ENCODE measurements at places on chromosomes 2 and 18.

- no peak for DNase-seq
These were observed 52.9 kb upstream of the NABP1 start for GRCh38 chr2:191625016-191625415.

DNA sequence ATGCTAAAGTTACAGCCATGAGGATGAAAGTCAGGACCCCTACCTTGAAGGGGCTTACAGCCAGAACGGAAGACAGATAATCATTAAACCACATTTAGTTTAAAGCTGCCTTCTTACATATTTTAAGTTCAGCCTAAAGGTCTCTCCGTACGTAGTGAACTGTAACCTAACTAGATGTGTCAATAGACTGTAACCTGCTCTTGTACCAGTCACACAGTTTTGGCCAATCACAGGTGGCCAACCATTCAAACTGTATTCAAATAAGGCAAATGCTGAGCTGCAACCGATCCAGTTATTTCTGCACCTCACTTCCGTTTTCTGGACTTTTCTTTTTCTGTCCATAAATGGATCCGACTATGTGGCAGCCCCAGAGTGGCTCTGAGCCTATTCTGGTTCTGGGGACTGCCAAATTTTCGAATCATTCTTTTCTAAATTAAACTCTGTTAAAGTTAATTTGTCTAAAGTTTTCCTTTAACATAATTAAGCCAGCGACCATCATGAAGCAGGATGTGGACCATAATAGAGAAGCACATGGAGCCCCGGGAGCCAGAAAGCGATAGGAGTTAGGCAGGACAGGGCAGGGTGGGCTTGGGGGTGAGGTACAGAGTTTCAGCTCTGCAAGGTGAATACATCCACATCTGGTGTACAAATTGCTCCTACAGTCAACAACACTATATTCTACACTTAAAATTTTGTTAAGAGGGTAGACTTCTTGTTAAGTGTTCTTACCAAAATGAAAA, 48.4 kb upstream of the YPEL5 start:
- no peak for DNase-seq

GRCh38 chr2:100036793-100037192, 105.6 kb downstream of the AFF3 start:
- DNase-seq: no peak

DNA sequence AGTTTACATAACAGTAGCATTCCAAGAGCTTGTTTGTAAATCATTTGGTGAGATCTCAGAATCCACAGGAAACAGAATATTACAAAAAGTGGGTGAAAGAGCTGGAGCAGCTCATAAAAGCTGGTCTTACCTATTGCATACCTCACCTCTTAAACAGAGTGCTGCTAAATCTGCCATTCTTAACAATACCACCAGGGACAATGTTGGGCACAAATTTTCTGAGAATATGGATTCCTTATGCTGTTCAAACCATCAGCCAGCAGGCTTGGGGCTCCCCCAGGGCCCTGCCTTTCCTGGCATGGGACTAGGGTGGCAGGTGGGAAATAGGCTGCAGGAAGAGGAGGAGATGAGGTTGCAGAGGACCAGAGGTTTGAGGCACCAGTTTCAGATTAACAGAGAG, 55.6 kb downstream of the TGFA start:
- DNase-seq: no peak

- no peak for DNase-seq
These were observed 407.7 kb upstream of the SLC8A1 start for GRCh38 chr2:40859617-40860016.

- no peak for DNase-seq
These were observed 1.3 kb upstream of the CIB4 start for GRCh38 chr2:26642429-26642828.

DNA sequence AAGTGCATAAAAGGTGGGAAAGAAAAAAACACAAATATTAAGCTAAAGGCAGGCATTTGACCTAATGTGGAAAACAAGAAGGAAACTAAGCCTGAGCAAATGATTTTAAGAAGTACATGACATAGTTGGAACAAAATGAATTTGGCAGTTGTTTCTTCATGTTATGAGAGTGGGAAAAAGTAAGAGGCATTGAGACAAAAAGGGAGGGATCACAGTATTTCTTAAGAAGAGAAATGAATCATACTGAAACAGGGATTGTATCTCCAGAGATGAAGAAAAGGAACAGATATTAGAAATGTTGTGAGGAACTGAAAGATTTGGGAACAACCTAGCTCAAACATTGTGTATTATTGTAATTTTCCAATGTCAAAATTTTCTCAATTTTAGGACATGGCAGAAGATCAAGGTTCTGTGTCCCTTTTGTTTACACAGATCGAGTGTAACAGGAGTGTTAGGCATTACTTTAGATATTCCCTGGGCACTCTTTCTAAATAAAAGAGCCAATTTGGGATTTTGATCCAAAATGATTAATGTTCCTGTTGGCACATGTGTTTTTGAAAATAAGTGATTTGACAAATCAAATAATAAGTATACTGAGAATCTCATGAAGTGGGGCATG, 98.6 kb downstream of the CALCRL start:
- DNase-seq: no peak

DNA sequence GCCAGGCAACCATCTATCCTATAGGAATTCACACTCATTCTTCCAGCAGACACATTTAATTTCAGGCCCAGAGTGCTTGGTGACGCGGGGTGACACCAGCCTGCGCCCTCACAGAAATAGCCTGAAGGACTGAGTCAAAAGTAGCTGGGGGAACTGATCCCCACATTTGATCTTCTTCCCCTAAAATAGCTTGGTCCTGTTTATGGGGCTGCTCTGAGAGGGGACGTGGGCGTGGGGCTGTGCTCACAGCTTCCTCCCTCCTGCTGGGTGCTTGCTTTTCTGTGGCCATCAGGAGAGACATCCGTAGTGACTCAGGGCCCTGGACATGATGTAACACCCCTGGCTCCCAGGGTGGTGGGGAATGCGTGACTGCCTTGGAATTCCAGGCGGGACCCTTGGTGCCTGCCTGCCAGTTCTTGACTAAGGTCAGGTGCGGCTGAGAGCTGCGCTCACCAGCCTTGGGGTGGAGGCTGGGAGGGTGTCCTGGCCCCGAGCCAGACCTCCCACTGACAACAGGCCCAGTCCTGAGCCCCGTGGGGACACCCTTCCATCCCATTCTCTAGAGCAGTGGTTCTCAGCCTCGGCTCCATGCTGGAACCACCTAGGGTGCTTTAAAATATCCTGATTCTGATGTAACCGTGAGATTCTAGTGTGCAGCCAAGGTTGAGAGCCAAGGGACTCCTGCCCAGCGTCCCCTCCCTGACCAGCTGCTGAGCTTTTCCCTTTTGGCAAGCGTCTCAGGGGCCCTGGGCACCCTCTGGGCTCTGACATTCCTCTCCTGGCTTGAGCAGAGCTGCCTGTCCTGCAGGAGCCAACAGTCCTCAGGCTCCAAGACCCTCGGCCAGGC, 47.4 kb upstream of the SMAD7 start:
- DNase-seq: no peak

DNA sequence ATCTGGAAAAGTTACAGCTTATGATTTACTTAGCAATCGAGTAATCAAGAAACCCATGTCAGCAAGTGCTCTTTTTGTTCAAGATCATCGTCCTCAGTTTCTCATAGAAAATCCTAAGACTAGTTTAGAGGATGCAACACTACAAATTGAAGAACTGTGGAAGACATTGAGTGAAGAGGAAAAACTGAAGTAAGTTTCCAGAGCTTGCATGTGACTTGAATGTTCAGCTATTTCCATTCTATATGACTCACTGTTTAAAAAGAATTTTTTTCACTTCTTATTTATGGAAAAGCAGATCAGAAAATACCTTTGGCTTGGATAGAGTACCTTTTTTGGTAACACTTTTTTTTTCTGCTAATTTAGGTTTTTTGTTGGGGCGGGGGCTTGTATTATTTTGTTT, 70.7 kb downstream of the PMS1 start:
- DNase-seq: no peak

- DNase-seq: no peak
These were observed 367.4 kb downstream of the NCKAP5 start for GRCh38 chr2:133200684-133201421.

GRCh38 chr2:26618611-26619010, 22.6 kb downstream of the CIB4 start:
- no peak for DNase-seq

DNA sequence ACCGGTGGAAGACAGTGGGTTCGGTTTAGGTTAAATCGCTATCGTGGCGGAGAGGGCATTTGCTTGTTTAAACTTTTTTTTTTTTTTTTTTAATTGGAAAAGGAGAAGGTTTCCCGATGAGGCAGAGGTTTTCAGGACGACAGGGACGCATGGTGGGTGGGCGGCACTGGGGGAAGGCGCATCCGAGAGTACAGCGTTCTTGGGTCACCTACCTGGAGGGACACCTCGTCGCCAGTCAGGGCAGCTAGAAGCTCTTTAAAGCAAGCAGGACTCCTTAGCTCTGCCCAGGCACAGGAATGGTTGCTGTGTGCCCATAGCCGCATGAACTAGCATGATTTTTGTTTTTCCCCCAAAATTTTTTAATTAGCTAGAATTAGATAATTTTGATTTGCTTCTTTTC, 437 bp downstream of the LDLRAD4 start:
- no peak for DNase-seq

- no peak for DNase-seq
These were observed 5.0 kb upstream of the GPR35 start for GRCh38 chr2:240620149-240620731.

DNA sequence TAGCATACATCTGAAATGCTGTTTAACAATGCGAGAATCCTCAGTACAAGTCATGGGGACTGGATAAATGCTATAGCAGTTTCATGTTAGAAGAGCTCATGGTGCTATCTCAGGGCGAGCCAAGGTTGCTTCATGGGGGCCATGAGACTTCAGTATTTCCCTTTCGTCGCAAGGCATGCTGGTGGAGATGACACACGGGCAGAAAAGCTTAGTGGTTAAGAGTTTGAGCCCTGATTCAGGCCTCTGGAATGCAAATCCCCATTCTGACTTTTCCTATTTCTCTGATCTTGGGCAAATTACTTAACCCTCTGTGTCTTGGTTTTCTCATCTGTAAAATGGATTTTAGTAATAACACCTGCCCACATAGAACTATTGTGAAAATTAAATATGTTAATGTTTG, 57.4 kb upstream of the EPHA4 start:
- DNase-seq: no peak

DNA sequence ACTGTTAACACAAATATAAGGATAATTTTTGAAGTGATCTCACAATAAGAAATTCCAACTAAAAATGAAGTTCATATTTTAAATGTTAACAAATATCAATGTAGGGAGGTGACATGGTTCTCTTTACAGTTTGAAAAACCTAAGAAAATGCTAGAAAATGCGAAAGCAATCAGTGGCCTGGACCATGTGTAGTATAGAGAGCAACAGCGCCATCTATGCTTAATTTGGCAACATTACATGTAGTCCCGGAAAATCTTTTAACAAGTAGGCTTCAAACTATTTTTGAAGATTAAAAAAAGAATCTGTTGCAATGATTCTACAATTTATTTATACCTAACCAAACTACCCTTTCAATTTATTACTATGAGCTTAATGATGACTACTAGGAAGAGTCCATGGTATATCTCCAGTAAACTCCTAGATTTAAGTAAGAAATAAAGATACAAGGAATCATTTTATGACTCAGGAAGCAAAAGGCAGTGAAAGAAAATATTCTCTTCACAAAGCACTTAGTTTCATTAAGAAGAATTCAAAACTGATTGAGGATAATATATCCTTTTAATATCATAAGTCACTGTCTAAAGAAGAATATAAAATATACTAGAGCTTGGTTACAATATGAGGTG, 33.3 kb downstream of the NDUFA10 start:
- peak; percentile 82 for DNase-seq

- no peak for DNase-seq
These were observed 34.5 kb upstream of the CHRNA1 start for GRCh38 chr2:174798801-174799200.

DNA sequence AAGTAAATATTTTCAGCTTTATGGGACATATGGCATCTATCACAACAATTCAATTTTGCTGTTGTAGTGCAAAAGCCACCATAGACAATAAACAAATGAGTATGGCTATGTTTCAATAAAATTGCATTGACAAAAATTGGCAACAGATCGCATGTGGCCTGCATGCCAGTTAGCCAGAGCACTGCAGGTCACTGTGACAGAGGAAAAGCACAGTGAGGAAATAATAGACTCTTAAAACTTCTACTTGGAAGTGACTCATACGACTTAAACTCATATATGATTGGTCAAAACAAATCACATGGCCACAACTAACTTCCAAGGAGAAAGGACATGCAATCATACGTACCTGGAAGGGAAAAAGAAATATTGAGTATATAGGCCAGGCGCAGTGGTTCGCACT, 44.4 kb downstream of the EXOC6B start:
- DNase-seq: no peak

DNA sequence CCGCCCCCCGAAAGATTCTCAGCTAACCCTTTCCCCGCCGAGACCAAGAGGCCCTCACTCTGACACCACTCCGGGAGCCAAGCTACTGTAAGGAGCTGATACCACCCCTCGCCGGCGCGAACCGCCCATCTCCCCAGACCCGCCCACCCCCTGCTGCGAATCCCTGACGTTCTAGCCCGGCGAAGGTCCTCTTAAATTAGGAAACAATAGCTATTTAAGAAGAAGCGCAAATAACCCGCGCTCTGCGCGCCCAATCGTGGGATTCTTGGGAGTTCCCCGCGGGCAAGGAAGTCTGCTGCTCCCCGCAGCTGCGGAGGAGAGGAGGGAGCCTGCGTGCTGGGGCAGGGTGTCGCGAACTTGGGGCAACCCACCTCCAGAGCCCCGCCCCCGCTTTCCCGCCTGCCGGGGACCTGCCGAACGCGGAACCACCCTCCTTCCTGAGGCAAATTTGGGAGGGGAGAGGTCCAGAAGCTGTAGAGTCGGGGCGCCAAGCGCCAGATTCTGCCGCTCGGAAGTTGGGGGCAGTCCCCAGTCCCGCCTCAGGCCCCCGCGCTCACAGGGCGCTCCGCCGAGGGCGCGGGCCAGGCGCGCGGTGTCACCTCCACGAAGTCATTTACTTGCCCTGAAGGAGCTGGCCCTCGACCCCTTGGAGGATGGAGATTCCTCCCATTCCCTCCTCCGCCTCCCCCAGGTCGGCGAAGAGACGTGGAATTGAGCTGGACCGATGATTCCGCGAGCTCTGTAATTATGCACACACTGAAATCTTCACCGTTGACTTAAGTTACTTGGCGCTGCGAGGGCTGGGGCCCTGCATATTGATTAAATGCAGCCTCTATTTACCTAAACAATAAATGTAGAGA, 8.4 kb upstream of the SP9 start:
- no peak for DNase-seq

GRCh38 chr2:176638167-176639015, 369.1 kb downstream of the MTX2 start:
- peak; percentile 46 for DNase-seq

- DNase-seq: peak; percentile 7
These were observed 55.3 kb upstream of the SULT1C3 start for GRCh38 chr2:108184419-108184818.

- no peak for DNase-seq
These were observed 1.0 kb downstream of the CXCR4 start for GRCh38 chr2:136116813-136117390.

Data from globus pallidus (tissue), 1 donor.